Endothelial cell (in vitro differentiated cells): ENCODE measurements at places on chromosomes 5 and 9. TPM values are rescaled to one million over a fixed set of nuclear protein-coding genes. Genes with fewer than 3 reads are reported as not detected.

DND1 gene
- 1.8 TPM for total RNA-seq

DNA sequence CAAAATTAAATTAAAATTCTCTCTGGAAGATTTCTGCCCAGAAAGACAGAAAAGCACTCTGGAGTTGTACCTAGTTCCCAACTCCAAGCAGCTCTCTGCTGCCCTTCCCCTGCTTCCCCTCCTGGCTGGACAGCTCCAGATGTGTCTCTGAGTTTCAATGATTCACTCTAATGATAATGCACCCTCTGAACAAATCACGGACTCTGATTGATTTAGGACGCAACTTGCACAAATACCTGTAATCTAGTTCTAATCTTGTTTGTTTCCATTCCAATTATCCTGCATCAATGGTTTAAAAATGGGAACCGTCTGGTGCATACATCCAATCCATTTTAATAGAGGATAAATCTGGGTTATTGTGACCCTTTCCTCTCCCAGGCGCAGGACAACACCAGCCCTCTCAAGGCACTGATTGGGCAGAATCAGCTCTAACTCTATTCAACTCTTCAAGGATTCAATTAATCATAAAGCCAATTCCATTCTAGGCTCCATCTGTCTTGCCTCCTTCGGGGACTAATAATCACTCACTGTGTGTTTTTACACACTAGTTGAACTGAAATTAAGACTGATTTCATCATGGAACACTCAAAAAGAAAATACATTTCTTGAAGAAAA lies 111.2 kb upstream of the LRRTM2 start:
- DNase-seq, result no peak

LHX3 gene
- not detected for total RNA-seq

- DNase-seq, result no peak
These were observed 63.9 kb downstream of the KIAA1958 start for GRCh38 chr9:112550531-112550930.

WDR38 gene
- total RNA-seq, result not detected

DNA sequence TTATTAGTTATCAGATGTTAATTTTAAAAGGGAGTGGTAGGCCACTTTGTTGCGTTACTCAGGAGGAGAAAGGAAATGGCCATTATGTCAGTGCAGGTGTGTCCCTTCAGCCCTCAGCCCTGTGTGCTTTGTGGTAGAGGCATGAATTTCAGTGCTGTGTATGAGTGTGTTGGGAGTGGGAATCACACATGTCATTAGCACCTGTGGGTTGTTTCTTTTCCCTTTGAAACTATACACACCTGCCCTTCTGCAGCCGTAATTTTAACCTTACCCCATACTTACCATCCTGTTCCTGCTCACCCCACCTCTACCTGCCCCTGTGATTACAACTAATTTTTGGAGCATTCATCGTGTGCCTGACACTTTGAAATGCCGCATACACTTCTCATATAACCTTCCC lies 156.4 kb downstream of the ARHGAP26 start:
- no peak for DNase-seq

DNA sequence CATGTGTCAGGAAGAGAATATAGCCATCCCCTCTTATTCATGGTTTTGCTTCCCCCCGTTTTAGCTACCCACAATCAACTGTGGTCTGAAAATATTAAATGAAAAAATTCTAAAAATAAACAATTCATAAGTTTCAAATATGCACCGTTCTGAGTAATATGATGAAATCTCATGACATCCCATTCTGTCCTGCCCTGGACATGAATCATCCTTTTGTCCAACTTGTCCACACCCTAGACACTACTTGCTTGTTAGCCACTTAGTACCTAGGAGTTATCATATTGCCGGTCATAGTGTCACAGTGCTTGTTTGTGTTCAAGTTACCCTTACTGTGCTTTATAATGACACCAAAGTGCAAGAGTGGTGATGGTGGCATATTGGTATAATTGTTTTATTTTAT lies 113.5 kb downstream of the CAAP1 start:
- no peak for DNase-seq

- DNase-seq, result no peak
These were observed 713.4 kb downstream of the EFNA5 start for GRCh38 chr5:106957336-106957735.

DNA sequence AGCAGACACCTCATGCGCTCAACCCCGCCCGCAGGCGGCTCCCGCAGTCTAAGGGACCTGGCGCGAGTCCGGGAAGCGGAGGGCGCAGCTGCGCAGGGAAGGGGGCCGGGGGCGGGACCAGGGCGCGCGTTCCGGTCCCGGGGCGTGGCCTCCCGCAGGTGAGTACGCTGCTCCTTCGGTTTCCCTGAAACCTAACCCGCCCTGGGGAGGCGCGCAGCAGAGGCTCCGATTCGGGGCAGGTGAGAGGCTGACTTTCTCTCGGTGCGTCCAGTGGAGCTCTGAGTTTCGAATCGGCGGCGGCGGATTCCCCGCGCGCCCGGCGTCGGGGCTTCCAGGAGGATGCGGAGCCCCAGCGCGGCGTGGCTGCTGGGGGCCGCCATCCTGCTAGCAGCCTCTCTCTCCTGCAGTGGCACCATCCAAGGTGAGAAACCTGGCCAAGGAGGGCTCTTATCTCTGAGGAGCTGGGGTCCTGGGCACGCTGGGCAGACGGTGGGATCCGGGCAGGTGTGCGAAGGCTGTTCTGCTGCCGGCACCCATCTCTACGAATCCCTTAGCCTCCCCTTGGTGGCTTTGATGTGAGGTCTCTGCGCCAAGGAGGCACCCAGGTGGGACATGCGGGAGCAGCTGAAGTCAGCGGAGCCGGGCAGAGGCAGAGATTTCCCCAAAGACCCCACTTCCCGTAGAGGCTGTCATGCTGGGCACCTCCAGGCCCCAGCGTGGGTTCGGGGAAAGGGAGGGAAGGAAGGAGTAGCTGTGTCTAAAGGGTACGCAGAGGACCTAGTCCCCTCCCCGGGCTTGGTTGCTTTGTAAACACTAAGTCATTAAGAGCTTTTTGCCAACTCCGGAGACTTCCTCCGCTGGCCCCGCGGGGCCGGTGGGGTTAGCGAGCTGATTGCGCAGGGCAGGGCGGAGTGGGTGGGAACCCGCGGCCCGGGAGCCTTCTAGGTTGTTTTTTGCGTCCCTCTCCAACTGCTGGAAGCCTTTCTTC lies at the start of gene F2RL1:
F2RL1 (plus strand) TSS at position 187 of the 988 bp plus-strand sequence; CDS start at position 340, 153 bp downstream.
- DNase-seq, result peak; percentile 77

SPATA31D1 gene
- total RNA-seq, result not detected

- DNase-seq, result no peak
These were observed 688.3 kb downstream of the PRR16 start for GRCh38 chr5:121152411-121152810.

PTAR1 gene
- 32.5 TPM for total RNA-seq

DNA sequence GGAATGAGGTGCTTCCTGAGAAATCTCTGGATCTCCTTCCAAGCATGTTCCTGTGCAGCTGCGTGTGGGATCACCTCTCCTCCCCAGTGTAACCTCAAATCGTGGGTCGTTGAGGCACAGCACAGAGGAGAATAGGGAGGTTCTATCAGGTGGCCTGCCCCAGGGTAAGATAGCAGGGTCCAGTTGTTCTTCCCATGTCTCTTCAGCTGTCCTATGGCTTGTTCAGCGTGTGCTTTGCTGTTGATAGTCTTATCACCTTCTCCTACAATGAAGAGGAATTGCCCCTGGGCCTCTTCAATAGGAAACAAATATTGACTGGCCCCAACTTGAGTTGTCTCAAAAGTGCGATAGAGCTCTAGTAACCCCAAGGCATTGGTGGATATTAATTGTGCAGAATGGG lies 22.4 kb downstream of the BAAT start:
- no peak for DNase-seq

- no peak for DNase-seq
These were observed 19.0 kb upstream of the LPCAT1 start for GRCh38 chr5:1542781-1543180.

DNA sequence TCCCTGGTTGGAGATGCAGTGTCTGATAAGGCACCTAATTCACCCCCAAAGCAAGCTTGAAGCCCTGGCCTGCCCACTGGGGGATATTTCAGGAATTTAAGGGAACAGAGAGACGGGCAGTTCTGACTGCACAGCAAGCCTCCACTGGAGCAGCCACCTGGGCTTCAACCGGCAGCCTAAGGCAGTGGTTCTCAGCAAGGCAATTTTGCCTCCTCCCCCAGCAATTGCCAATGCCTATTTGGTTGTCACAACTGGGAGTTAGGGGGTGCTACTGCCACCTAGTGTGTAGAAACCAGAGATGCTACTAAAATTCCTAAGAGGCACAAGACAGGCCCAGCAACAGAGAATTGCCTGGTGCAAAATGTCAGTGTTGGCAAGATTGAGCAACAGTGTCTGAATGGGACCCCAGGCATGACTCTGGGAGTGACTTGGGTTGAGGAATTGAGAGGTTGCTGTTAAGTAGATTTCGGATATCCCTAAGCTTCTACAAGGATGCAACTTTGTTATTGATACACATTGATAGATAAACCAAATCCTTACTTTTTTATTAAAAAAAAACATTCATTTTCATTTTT lies 58.7 kb upstream of the CTSL start:
- DNase-seq, result no peak

- DNase-seq, result no peak
These were observed 41.7 kb upstream of the BARX1 start for GRCh38 chr9:93996863-93997262.

- no peak for DNase-seq
These were observed 1.1 kb upstream of the SMC2 start for GRCh38 chr9:104092875-104093600.

DNA sequence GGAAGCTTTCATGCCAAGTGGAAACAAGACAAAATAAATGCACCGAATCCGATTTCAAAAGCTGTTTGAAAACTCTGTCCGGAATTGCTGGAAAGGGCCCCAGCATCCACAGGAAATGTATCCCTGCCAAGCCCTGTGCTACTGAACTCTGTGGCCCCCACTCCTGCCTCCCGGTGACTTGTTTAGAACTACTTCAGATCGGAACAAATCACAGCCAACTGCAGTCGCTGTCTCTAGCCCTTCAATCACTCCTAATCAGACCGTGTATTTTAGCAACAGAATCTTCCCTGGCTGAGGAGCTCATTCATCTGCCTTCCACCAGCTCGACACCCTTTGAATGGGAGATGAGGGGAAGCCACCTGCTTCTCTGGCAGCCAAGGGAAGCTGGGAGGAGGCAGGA lies 94.1 kb downstream of the KCNIP1 start:
- no peak for DNase-seq

GRCh38 chr5:51821697-51822096 lies 438.4 kb downstream of the ISL1 start:
- DNase-seq, result no peak

GRCh38 chr5:172371684-172372083 lies 82.6 kb downstream of the SH3PXD2B start:
- no peak for DNase-seq

NRG2 gene
- total RNA-seq, result not detected

GRCh38 chr5:72191404-72191803 lies 84.1 kb downstream of the MAP1B start:
- no peak for DNase-seq

UNC5A gene
- not detected for total RNA-seq

DNA sequence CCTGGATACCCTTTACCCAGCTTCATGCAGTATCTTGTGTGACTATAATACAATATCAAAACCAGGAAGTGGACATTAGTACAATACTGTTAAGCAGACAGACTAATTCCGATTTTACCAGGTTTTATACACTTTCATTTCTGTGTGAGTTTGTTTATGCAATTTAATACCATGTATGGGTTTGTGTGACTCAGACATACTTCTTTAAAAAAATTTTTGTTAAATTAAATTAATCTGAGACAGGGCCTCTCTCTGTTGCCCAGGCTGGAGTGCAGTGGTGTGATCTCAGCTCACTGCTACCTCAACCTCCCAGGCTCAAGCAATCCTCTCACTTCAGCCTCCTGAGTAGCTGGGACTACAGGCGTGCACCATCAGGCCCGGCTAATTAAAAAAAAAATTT lies 156.8 kb downstream of the GAPVD1 start:
- DNase-seq, result no peak

DNA sequence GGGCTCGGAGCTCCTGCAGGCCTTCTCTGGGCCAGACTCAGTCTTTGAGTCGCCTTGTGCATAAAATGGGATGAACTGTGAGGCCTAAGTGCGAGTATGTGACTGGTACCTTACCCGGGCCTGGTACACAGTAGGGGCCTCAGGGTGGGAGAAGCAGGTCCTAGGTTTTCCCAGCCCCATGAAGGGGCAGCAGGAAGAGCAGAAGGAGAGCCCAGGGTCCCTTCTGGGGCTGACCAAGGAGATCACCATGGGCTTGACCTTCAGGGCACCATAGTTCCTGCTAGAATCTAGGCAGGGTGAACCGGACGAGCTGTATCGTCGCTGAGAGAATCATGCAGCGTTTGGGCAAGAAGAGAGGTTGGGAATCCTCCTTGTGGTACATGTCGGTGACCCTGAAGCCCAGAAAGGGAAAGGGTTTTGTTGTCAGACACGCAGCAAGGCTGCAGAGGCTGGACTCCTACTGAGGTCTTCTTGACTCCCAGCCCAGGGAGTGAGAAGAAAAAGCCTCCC lies 373 bp upstream of the PHYKPL start:
- DNase-seq, result no peak

SLC36A2 gene
- not detected for total RNA-seq

GRCh38 chr9:131255676-131256197 lies 20.6 kb downstream of the FAM78A start:
- DNase-seq, result no peak

ADCY2 gene
- 1.5 TPM for total RNA-seq

KIF20A gene
- total RNA-seq, result 10.3 TPM

DNA sequence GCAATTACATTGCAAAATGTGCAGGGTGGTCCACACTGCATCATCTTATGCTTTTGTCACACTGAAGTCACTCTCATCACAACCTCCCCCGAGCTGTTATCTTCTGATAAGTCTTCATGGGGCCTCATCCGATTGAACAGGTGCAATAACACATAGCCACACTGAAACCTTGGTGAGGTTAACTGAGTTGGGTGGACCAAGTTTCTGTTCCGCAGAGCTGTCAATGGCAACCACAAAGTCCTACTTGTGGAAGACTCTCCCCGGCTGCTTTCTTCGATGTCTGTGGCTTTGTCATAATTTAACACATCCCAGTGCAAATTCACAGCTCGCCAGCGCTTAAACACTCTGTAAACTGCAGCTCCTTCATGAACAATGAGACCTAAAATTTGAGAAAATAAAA lies 112.2 kb downstream of the MARCHF11 start:
- no peak for DNase-seq

COL15A1 gene
- total RNA-seq, result 24.0 TPM

DNA sequence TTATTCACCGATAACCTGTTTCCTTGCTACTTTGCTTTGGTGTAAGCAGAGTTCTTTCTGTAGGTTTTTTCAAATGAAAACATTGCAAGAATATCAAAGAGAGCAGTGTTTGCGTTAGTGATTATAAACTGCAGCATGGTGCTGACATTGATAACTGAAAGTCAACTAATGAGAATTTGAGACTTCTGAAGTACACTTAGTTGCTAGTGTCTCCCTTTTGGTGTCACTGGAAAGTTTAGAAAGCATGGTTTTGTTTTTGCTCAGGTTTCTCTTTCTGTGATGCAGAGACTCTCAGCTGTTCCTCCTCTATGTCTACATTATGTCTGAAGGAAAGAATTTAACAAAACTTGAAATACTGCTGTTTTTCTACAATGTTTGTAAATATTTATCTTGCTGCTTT lies 80.2 kb upstream of the ZNF169 start:
- DNase-seq, result no peak

PTGDS gene
- total RNA-seq, result not detected

GRCh38 chr5:159385536-159385935 lies 55.2 kb upstream of the IL12B start:
- DNase-seq, result no peak

GRCh38 chr5:173884402-173885053 lies 3.6 kb upstream of the CPEB4 start:
- DNase-seq, result no peak

GRCh38 chr9:121637713-121638220 lies 13.7 kb upstream of the DAB2IP start:
- no peak for DNase-seq

GRCh38 chr5:88979244-88979643 lies 96.3 kb upstream of the MEF2C start:
- no peak for DNase-seq

TAF11L7 gene
- total RNA-seq, result not detected
